ENCODE measurements at places on chromosomes 16 and 17. TPM values are rescaled to one million over a fixed set of nuclear protein-coding genes. Genes with fewer than 3 reads are reported as not detected.

GRCh38 chr16:47979164-47979520 lies 176.7 kb downstream of the ABCC12 start:
- DNase-seq = no peak

GRCh38 chr17:81030741-81031565 lies 4.0 kb upstream of the BAIAP2 start:
- peak; percentile 84 for DNase-seq

The MT1E gene
- total RNA-seq = 33.2 TPM

DNA sequence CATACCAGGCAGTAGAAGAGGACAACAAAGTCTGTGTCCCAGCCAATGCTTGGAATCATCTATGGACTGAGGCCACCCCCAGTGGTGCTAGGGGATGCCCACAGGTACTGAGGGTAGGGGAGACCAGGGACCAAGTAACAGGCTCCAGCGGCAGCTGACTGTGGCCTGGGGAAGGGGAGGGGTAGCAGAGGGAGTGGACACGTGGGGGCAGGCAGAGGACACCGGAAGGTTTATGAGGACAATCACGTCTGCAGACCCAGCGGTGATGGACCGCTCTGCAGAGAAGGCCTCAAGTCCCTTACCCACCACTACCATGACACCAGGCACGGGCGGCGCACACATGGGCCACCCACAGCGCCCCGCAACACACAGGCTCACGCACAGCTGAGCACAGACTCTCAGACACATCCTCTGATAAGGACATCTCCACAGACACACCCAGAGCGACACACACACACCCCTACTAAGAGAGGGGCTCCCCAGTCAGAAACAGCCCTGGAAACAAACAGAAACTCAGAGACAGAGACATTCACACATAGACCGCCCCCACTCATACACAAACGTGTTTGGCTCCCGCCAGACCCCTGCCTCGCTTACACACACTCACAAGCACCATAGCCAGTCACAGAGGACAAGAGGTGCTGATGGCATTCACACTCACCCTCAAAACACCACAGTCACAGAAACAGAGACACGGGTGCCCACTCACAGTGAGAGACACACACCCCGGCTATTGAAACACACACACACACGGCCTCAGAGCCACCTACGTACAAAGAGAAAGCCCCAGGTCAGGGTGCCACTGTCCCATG lies 35.8 kb downstream of the SRCIN1 start:
- no peak for DNase-seq

The CCL5 gene
- total RNA-seq = 93.2 TPM

Data from spleen (tissue), 13 donors.